Thoracic aorta endothelial cell (primary cell): ENCODE measurements at places on chromosomes 4 and X. TPM values are rescaled to one million over a fixed set of nuclear protein-coding genes. Genes with fewer than 3 reads are reported as not detected.

USP26 gene
- not detected in 2 replicates for total RNA-seq

FAM200B gene
- 31.4 and 32.3 TPM in 2 replicates for total RNA-seq

RPGR gene
- 57.7 and 70.7 TPM in 2 replicates for total RNA-seq

NUP54 gene
- total RNA-seq = 65.3 and 84.1 TPM in 2 replicates

PCSK1N gene
- total RNA-seq = not detected in 2 replicates

HPSE gene
- 16.2 and 21.4 TPM in 2 replicates for total RNA-seq

CAPN6 gene
- total RNA-seq = not detected in 2 replicates

CXorf51B gene
- not detected in 2 replicates for total RNA-seq

SLITRK2 gene
- not detected in 2 replicates for total RNA-seq

DCAF8L2 gene
- total RNA-seq = 0.07 and 0.27 TPM in 2 replicates

CYBB gene
- not detected in 2 replicates for total RNA-seq

APLN gene
- total RNA-seq = 132 and 170 TPM in 2 replicates

MAGEA12 gene
- total RNA-seq = not detected in 2 replicates

FAM184B gene
- under 0.01 TPM in 1 of 2 replicates, not detected in the other for total RNA-seq

OTUD4 gene
- total RNA-seq = 49.3 and 59.6 TPM in 2 replicates

ACTRT1 gene
- total RNA-seq = not detected in 2 replicates

MAGEA8 gene
- total RNA-seq = not detected in 2 replicates

VCX3B gene
- not detected in 2 replicates for total RNA-seq

PLRG1 gene
- 88.2 and 99.6 TPM in 2 replicates for total RNA-seq

NALF2 gene
- total RNA-seq = not detected in 2 replicates
